ENCODE measurements at places on chromosomes 6 and 20.

DNA sequence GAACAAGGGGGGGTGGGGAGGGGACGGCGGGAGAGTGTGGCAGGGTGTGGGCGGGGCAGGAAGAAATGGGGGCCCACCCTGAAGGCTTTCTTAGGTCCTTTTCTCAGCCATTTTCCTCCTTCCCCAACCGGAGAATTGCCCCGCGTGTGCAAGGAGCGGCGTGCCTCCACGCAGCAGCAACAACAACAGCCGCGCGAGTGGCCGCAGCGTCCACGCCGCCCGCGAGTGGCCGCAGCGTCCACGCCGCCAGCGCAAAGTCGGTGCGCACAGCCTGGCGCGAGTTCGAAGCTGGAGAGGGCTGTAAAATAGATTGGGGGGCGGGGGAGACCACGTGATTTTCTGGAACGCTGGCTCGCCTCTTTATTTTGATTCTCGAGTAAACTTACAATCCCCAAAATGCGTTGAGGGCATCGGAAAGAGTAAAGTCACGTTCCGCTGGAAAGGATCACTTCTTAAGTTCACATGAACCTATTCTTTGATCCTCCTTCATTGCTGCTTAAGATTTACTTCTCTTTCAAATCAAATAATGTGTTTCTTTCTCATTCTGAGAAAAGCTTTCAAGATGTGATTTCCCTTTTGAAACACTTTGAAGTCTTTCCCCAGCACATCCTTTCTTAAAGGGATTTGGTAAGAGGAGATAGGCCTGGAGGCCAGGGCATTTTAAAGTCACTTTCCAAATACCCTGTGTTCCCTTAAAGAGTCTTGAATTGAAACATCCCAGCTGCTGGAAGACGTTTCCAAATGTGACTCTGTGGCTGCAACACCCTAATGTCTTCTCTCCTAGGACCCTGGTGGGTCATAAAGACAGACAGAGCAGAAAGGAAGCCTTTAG, 66.7 kb upstream of the ZNF217 start:
- no peak for DNase-seq

- DNase-seq, result no peak
Observed at GRCh38 chr20:22414305-22414742, 170.0 kb downstream of the FOXA2 start.

DNA sequence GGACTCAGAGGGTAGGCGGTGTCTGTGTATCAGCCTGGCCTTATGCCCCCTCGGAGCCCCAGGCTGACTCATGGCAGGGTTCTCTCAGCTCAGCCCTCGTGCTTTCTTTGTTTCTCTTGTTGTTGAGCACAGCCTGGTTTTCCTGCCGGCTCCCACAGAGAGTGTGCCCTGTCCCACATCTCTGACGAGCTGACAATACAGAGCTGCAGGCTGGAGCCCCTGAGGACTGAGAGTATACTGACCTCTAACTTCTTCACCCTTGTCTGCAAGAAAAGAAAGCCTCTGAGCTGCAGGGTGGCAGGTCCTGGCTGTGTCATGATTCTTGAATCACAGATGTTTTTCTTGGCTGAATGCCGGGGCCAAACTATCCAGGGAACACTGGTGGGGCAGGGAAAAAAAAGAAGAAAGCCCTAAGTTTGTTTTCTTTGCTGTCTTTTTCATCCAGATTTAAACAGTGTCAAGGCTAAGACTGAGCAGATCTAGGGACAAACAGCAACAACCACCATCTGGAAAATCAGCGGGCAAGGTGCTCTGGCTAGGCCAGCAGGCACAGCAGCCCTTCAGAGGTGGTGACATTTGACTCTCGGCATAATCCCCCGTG, 63.3 kb upstream of the ZNF133 start:
- DNase-seq, result no peak

DNA sequence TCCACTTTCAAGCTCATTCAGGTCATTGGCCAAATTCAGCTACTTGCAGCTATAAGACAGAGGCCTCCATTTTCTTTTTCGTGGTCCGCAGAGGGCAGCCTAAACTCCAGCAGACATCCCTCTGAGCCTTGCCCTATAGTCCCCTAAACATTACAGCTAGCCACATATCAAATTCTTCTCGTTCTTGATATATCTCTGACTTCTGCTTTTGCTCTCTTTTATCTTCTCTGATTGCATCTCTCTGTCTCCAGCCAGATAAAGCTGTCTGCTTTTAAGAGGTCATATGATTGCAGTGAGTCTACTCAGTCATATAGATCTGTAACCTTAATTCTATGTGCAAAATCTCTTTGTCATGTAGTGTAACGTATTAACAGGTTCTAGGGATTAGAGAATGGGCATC, 358.4 kb upstream of the RGS17 start:
- no peak for DNase-seq

GRCh38 chr6:154403788-154404187, 47.2 kb upstream of the IPCEF1 start:
- no peak for DNase-seq

DNA sequence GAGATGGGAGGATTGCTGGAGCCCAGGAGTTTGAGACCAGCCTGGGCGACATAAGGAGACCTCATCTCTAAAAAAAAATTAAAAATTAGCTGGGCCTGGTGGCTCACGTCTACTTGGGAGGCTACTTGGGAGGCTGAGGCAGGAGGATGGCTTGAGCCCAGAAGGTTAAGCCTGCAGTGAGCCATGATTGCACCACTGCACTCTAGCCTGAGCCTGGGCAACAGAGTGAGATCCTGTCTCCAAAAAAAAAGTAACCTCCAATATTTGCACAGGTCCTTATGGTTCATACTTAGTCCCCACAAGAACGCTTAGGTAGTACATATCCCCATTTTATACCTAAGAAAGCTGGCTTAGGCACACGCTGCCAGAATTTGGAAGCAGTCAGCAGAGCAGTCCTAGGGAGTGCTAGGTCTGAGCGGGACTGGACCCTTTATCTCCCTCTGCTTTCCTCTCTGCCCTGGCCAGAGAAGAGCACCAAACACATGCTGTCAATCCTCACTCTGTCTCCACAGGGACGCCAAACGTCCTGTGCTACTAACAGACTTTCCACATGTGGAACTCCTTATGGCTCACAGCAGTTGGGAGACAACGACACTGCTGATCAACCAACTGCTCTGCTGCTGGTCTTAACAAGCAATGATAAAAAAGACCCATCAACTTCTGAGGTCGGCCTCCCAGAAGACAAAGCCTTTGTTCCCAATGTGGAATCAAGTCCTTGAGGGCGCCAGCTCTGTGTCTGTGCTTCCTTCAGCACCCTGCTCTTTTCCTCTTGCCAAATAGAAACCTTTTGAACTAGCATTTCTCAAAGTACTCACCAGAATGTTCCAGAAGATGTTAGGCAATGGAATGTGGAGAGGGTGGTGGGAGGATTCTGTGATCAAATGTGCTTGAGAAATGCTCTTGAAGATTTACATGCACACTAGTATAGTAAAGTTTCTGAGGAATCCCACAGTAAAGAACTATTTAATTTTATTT, 226.3 kb upstream of the DTNBP1 start:
- DNase-seq, result no peak

All from NCI-H2081 treated with DMSO at 0.1 percent for 48 hours (cell line).